ENCODE measurements at places on chromosomes 4 and X.

DNA sequence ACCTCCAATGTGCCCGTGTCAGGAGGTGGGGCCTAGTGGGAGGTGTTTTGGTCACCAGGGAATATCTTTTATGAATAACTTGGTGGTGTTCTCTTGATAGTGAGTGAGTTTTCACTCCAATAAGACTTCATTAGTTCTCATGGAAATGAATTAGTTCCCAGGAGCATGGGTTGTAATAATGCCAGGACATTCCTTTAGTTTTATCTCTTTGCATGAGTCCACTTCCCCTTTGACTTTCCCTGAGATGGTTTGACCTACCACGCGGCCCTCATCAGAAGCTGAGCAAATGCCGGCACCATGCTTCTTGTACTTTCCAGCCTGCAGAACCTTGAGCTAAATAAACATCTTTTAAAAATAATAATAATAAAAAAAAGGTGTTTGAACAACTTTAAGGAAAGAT lies 112.9 kb upstream of the ACSL4 start:
- no peak for DNase-seq

- no peak for DNase-seq
Observed at GRCh38 chr4:138678985-138679746, 336.4 kb upstream of the NOCT start.

DNA sequence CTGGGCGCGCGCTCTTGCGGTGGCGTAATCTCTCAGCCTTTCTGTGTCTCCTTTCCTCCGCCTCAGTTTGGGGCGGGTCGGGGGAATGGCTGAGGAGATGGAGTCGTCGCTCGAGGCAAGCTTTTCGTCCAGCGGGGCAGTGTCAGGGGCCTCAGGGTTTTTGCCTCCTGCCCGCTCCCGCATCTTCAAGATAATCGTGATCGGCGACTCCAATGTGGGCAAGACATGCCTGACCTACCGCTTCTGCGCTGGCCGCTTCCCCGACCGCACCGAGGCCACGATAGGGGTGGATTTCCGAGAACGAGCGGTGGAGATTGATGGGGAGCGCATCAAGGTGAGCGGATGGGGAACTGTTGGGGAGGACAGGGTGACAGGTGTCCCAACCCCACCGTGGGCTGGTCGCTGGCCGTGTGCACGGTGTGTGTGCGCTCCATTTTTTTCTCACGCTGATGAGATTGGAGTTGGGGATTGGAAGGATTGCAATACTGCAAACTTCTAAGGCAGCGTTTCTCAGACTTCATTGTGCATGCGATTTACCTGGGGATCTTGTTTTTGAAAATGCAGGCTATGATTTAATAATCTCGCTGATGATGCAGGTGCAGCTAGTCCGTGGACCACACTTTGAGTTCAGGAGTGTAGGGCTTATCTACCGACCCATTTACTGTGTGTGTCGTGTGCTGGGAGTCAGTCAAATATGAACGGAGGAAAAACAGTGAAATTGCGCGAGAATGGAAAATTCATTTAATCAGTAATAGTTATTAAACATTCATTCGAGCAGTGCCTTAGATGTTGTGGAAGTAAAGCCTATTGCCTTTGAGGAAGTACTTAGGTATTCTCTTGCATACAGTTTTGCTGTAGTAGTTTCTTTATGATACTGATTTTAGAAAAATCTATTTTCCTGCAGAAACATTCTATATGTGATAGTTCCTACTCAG lies at the start of gene RAB33B:
Gene RAB33B (plus strand): TSS at position 11 of the 935 bp plus-strand sequence. CDS start 75 bp downstream, at position 86.
- DNase-seq, result no peak

DNA sequence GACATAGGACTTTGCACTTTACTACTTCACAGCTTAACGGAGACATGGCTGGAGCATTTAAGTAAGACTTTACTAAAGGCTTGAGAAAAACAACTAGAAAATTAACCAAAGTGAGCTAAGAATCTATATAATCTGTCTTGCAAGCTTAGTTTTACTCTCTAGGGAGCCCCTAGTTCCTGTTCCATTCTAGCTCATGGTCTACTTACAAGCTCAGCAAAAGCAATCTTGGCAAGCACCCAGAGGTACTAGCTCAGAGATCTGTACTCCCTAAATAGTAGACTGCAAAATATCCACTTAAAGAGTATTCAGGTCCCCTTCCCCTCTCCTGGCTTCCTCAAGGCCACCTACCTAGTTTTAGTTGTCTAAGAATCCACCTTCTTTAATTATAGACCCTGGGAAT lies 469.0 kb downstream of the IDS start:
- DNase-seq, result no peak

GRCh38 chrX:117977526-117977925 lies 139.1 kb downstream of the KLHL13 start:
- no peak for DNase-seq

All from stimulated activated CD4-positive, alpha-beta T cell treated with anti-CD3 and anti-CD28 coated beads, Interleukin-1b, Interleukin-23, amount 100 ng/mL, for 1 hour (primary cell).